NCI-H2081 treated with DMSO at 0.1 percent for 48 hours (cell line): ENCODE measurements at places on chromosomes 5 and 9.

- DNase-seq, result no peak
Observed at GRCh38 chr5:168578006-168578405, 1.2 kb downstream of the PANK3 start.

GRCh38 chr5:136729901-136730355 is 364.6 kb upstream of the TRPC7 start:
- no peak for DNase-seq

DNA sequence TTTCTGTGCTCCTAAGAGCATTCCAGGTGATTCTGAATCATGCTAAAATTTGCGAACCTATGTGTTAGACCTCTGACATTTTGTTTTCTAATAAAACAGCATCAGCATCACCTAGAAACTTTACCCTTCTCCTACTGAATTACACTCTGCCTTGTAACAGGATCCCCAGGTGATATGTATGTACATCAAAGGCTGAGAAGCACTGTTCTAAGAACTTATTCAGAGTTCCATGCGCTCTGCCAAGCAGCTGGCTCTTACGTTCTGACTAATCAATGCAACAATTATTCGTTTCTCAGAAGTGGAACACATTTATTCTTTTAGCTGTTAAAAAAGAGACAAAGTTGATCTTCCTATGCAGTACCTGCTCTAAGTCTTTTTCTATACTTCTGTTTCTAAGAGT is 228.6 kb downstream of the SLF1 start:
- no peak for DNase-seq

DNA sequence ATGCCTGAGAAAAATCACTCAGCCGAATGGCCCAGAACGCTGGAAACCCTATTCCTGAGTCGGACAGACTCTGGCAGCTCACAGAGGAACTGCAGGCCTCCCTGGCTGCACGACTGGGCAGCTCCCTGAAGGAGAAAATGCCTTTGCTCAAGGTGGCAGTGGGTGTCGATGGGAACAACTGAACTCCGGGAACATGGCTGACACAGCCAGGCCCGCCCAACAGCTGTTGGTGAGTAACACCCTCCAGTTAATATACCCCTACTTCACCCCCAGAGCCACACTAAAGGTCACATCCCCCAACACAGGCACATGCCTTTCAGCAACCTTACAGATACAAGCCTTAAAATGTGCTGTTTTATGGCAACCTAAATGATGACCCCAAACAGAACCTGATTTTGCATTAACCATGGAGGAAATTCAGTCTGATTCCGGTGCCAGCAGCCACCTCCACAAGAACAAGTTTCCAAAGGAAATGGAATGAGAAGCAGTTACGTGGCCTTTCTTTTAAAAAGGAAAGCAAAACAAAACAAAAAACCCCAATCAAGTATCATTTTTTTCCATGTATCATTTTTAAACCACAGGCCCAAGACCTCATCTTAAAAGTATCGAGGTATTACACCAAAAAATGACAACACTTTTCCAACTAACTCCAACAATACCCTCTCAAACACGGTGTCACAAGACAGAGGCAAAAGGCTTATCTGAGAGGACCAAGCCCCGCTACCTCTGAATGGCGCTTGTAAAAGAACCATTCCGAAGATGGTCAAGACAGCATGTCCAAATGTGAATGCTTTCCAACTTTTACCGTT is 3.1 kb downstream of the KLF9 start:
- no peak for DNase-seq

DNA sequence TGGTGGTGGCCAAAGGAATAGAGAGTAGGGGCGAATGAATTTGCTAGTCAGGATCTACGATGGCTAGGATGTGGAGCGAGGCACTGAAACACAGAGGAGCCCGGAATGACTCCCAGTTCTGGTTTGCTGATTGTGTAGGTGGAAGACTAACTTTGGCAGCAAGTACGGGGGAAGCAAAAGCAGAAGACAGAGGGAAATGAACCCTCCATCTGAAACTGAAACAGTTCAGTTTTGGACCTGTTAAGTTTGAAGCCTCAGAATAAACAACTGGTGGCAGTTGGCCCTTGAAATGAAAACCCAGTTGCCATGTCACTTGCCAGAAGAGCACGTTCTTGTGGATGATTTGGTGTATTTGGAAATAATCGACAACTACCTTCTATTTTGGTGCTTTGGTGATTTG is 15.4 kb upstream of the SMIM15 start:
- DNase-seq, result no peak

- DNase-seq, result no peak
Observed at GRCh38 chr9:136722969-136723356, 10.6 kb downstream of the DIPK1B start.

GRCh38 chr9:101527066-101527465 is 6.6 kb upstream of the RNF20 start:
- no peak for DNase-seq

DNA sequence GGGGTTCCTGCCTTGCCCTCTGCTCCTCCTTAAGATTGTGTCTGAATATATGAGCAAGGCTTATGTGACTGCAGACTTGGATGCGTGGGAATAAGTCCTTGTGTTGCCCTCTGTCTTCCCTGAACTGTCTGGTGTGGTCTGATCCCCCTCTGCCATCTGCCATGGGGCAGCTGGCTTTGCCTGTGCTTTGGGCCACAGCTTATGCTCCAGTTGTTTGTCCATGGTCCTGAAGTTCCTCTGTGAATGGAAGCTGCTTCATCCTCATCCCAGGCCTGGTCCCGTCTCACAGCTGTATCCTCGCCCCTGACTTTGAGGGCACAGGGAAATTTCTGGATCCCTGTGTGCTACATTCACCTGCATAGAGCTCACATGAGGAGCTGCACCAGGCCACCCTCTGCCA is 14.7 kb downstream of the IL31RA start:
- DNase-seq, result no peak

GRCh38 chr5:143471041-143471509 is 67.6 kb upstream of the NR3C1 start:
- no peak for DNase-seq

DNA sequence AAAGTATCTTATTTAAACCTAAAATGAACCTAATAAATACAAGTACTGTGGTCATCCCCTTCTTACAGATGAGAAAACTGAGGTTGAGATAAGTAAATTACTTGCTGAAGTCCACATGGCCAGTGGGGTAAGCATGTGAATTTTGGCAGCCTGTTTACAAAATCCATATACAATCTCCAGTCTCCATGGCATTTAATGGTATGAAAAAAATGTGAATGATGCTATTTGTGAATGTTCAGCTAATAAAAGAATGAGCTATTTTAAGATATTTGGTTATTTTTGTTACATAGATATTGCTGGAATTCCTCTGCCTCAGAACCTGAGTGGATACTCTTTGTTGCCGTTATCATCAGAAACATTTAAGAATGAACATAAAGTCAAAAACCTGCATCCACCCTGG is 19.3 kb upstream of the GPR150 start:
- no peak for DNase-seq
